Nephron progenitor cell (in vitro differentiated cells): ENCODE measurements at places on chromosomes 2 and 18.

- DNase-seq: no peak
- H3K27ac ChIP-seq: no peak overlapping the region
- H3K27me3 ChIP-seq: peaks cover 3% of the 10 kb centered on the region
These were observed 177.9 kb upstream of the LRP1B start for GRCh38 chr2:142308744-142309143.

- no peaks in the 10 kb centered on the region for H3K4me1 ChIP-seq
- H3K27me3 ChIP-seq: peaks cover 6% of the 10 kb centered on the region
- H3K4me3 ChIP-seq: no peak overlapping the region
- H3K36me3 ChIP-seq: no peaks in the 10 kb centered on the region
These were observed 795.1 kb upstream of the HS6ST1 start for GRCh38 chr2:129113776-129114175.

DNA sequence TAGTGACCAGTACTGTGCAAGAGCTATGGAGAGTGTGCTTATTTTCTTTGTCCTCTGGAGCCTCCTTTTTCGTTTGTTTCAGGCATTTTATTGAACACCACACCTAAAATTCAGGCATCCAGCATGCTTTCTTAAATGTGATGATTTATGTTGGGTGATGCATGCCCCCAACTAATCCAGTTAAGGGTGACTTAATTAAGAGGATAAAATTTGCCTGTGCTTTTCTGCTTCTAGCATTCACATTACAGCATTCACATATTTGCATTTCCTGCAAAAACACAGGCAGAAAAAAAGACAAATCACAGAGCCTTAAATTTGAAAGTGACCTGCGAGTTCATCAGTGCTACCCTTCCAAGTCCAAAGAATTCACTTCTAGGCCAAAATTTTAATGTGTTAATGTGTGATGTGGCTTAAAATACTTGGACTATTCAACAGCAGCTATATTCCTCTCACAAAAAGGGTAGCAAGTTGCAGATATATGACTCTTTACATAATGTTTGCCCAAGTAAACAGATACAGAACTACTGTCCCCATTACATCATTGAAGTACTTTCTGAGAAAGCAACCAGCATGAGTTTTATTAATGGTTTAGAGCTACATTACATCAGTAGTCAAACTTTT is 286.5 kb downstream of the THSD7B start:
- no peak for DNase-seq
- peaks cover 3% of the 10 kb centered on the region for H3K27me3 ChIP-seq
- H3K27ac ChIP-seq: no peak overlapping the region

DNA sequence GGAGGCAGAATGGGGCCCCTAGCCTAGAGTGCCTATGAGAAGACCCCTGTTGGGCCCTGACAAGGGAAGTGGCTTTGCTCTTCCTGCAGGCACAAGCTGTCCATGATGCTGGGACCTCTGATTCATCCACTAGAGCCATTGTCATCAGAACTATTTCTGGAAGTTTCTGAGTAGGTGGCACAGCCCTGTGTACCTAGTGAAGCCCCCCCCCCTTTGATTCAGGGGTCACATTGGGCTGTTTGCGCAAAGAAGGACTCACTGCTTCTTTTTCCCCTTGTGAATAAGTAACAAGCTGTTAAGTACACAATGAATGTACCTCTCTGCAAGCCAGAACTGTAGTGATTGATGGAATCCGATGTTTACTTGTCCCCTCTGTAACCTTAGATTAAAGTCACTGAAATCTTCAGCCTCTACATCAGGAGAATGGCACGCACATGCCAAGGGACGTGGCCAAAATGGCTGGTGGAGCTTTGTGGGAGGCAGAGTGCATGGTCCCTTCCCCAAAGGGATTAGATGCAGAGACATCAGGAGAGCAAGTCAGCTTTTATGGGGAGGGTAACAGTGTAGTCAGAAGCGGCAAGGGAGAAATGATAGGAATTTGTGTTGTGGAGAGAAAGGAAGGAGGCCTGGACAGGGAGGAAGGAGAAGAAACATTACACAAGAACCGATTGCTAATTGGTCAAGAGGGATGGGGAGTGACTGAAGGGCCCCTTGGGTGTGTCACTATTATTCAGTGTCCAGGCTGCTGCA is 267.6 kb upstream of the RAB12 start:
- H3K4me1 ChIP-seq: peaks cover 18% of the 10 kb centered on the region
- H3K36me3 ChIP-seq: peaks cover 12% of the 10 kb centered on the region
- DNase-seq: no peak
- H3K27me3 ChIP-seq: peaks cover 3% of the 10 kb centered on the region

- H3K4me1 ChIP-seq: peaks cover 6% of the 10 kb centered on the region
- H3K27me3 ChIP-seq: no peaks in the 10 kb centered on the region
- H3K36me3 ChIP-seq: no peaks in the 10 kb centered on the region
These were observed 56.1 kb upstream of the TANK start for GRCh38 chr2:161104054-161104553.

DNA sequence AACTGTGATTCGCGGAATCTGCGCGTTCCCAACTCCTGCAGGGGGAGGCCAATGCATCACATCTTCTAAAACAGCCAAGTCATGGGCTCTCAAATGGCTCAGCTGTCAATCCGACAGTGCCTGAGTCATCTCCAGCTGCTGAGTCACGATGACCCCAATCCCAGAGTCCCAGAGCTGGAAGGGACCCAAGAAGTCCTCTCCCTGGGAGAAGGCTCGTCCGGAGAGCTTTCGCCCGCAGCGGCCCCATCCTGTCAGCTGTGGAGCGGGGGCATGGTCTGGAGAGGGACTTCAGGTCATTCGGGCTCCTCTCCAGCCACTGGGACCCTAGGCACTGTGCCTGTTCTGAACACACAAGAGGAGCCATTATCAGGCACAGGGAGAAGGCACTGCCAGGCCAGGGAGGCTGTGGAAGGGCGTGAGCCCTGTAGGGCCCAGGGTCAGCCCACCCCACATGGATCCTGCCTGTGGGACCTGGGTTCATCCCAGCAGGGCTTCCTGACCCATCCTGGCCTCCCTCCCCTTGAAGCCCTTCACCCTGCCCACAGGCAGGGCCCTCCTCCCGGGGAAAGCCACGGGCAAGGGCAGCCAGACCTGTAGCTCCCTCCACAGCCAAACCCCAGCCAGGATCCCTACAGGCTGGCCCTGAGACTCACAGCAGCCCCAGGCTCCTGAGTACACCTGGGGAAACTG is 47.6 kb upstream of the GPC1 start:
- DNase-seq: peak; percentile 1
- peaks cover 18% of the 10 kb centered on the region for H3K4me1 ChIP-seq
- no peak overlapping the region for H3K4me3 ChIP-seq
- H3K27ac ChIP-seq: no peak overlapping the region

DNA sequence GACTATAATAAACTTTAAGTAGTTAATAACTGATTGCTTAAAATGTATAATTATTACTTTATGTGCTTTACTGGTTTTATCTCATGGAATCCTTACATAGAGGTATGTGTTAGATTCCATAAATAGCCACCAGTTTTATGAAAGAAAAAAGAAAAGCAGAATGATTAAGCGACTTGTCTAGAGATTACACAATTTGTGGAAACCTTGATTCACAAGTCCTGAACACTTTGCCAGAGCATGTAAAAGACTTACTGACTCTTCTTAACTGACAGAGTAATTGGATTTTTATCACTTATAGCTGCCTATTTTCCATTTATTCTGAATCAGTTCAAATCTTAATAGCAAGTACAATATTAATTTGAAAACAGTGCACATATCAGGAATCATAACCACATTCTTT is 448.7 kb upstream of the NETO1 start:
- no peaks in the 10 kb centered on the region for H3K36me3 ChIP-seq
- no peak for DNase-seq
- no peaks in the 10 kb centered on the region for H3K4me1 ChIP-seq
- H3K27ac ChIP-seq: no peak overlapping the region

DNA sequence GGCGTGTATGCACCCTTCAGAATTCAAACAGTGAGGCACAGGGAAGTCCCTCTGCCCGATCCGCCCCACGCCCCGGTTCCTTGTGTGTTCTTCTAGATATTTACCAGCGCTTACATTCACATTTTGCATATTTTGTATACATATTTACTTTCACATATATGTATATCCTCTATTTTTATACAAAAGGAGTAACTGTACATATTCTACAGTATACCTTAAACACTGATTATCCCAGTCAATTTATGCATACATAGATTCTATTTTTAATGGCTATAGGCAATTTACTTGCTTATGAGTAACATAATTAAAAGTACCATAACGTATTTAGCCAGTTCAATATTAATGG is 307 bp upstream of the DUSP11 start:
- H3K4me3 ChIP-seq: peak overlapping the region; percentile 99
- no peak overlapping the region for H3K27ac ChIP-seq
- peaks cover 21% of the 10 kb centered on the region for H3K36me3 ChIP-seq
- H3K4me1 ChIP-seq: peaks cover 10% of the 10 kb centered on the region
- no peaks in the 10 kb centered on the region for H3K27me3 ChIP-seq

- H3K36me3 ChIP-seq: peaks cover 76% of the 10 kb centered on the region
- no peak overlapping the region for H3K4me3 ChIP-seq
- DNase-seq: no peak
- H3K27me3 ChIP-seq: no peaks in the 10 kb centered on the region
- no peak overlapping the region for H3K27ac ChIP-seq
These were observed 21.1 kb downstream of the NFU1 start for GRCh38 chr2:69416147-69416546.

- H3K4me3 ChIP-seq: no peak overlapping the region
- H3K36me3 ChIP-seq: peaks cover 15% of the 10 kb centered on the region
- H3K4me1 ChIP-seq: peaks cover 68% of the 10 kb centered on the region
- H3K27ac ChIP-seq: peak overlapping the region; percentile 79
- no peak for DNase-seq
These were observed 209.5 kb downstream of the VAPA start for GRCh38 chr18:10122988-10123950.

DNA sequence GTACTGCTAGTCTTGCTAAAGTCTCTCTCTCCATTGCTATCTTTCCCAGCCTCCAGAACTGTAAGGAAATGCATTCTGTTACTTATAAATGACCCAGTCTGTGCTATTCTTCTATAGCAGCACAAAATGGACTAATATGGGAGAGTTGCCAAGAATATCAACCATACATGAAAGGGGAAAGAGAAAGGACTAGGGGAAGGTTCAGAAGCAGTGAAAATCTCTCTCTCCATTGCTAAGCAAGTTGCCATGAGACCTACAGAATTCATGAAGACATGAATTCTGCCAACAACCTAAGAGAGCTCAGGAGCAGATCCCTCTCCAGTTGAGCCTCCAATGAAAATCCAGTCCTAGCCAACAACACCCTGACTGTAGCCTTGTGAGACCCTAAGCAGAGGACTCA is 3.6 kb upstream of the TRABD2A start:
- peaks cover 60% of the 10 kb centered on the region for H3K27me3 ChIP-seq
- DNase-seq: no peak

- peaks cover 21% of the 10 kb centered on the region for H3K4me1 ChIP-seq
- no peak for DNase-seq
- H3K27me3 ChIP-seq: peaks cover 14% of the 10 kb centered on the region
- H3K27ac ChIP-seq: no peak overlapping the region
These were observed 201.2 kb upstream of the PIK3C3 start for GRCh38 chr18:41753826-41754225.

DNA sequence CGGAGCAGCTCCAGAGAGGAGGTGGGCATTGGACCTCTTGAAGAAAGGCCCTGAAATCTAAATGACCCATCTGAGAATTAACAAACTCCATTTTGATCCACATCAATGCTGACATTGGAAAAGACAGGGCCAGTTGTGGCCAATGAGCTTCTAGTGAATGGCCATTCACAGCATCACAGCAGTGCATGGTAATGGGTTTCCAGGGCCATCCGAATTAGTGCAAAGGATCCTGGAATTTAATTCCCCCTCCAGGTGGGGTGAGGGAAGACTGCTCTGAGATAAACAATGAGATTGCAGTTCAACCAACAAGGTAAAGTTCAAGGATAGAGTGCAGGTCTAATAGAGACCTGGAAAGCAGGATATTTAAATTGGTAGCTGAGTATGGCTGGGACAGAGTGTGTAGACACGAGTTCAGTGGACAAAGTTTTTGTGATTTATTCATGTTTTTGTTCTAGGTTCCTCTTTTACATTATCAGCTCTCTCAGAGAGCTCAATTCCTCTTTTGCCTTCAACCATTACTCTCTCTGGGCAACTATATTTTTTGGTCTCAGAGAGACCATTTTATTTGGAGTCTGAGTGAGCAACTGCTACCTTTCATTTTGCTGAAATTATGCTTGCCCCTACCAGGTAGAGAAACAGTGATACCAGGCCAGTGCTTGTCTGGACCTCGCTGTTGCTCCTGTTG is 5.0 kb downstream of the TACR1 start:
- peaks cover 71% of the 10 kb centered on the region for H3K27me3 ChIP-seq
- no peak overlapping the region for H3K27ac ChIP-seq
- no peak overlapping the region for H3K4me3 ChIP-seq
- H3K4me1 ChIP-seq: peaks cover under 1% of the 10 kb centered on the region
- DNase-seq: no peak

- no peak overlapping the region for H3K4me3 ChIP-seq
- peaks cover 24% of the 10 kb centered on the region for H3K4me1 ChIP-seq
- no peaks in the 10 kb centered on the region for H3K36me3 ChIP-seq
- peaks cover 9% of the 10 kb centered on the region for H3K27me3 ChIP-seq
These were observed 22.3 kb upstream of the GPR17 start for GRCh38 chr2:127623388-127624319.

DNA sequence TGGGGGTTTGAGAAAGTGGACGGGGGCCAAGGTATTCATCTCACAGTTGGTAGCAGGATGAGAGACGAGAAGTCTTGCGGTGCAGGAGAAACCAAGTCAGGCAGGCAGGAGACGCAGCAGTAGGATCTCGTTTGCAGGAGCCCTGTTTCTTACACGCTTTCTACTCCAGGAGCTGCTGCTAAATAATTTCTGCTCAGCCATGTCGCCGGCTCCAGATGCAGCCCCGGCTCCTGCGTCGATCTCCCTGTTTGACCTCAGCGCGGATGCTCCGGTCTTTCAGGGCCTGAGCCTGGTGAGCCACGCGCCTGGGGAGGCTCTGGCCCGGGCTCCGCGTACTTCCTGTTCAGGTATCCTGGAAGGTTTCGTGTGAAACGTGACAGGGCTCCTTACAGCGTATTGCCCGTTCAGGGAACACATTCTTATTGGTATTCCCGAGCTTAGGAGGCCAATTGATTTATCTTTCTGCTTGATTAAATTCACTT is 494 bp downstream of the ANKZF1 start:
- H3K36me3 ChIP-seq: peaks cover 50% of the 10 kb centered on the region
- peaks cover 7% of the 10 kb centered on the region for H3K27me3 ChIP-seq
- H3K4me3 ChIP-seq: peak overlapping the region; percentile 96
- H3K27ac ChIP-seq: peak overlapping the region; percentile 99

DNA sequence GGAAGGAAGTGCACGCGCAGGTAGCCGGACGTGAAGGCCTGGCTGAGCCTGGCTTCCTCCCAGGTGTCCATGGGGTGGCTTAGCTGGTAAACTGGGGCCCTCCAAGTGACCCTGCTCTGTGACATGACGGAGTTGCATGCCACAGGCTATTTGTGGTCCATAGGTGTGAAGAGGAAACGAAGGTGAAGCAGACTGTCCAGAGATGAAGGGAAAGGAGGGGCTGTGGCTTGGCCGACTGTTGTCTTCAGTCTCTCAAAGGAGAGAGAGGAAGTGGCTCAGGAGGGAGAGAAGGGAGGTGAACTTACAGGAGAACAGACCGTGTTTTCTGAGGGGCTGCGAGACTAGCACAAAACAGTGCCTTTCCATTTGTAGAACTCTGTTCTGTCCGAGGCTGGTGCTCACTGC is 19.3 kb downstream of the INPP5D start:
- H3K4me1 ChIP-seq: peaks cover 44% of the 10 kb centered on the region
- H3K36me3 ChIP-seq: no peaks in the 10 kb centered on the region
- H3K27ac ChIP-seq: no peak overlapping the region
- H3K27me3 ChIP-seq: peaks cover 3% of the 10 kb centered on the region
- DNase-seq: no peak
- no peak overlapping the region for H3K4me3 ChIP-seq
